ENCODE measurements at places on chromosomes 1 and 21.

GRCh38 chr21:14771593-14771992, 225.5 kb upstream of the SAMSN1 start:
- DNase-seq = no peak

DNA sequence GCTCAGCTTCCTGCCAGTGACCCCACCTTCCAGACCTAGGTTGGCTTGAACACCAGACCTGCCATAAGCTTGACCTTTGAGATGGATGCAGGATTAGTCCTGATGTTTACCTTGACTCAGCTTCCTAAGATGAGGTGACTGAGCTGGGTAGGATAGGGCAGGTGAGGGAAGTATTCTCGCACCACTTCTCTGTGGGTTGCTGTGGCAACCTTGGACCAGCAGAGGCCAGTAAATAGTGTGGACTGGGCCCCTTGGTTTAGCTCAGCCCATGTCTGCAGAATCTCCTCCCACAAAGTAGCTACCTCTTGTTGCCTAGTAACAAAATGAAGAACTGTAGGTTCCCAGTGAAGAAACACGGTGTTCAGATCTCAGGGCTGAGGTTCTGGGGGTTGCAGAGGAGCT, 8.4 kb downstream of the RPS6KA1 start:
- DNase-seq = no peak

DNA sequence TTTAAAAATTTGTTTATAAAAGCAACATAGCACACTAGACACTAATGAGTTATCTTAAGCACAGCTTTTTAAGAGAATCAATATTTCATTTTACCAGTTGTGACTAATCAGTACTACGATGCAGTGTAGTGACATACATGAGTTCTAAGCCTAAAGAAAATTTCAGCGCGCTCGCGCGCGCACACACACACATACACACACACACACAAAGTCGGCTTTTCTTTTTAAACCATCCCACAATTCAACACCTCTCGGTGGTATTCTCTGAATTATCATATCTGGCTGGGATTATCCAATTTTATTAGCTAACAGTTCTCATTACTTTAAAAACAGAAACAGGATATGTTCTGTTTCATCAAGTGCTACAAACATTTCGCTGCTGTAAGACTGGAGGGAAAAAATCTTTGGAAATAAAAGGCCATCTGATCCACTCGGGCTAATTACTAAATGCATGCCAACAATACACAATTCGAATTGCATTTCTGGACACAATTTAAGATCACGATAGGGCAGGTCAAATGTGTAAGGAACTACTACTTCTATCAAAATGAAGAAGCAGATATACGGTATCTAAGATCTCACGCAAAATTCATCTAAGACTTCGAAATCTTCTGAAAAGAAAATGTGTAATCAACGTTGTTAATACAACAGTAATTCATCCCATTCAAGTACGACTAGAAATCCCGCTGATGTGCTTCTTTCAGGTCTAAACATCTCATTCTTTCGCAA, 1.2 kb downstream of the TUT4 start:
- DNase-seq = peak; percentile 13

DNA sequence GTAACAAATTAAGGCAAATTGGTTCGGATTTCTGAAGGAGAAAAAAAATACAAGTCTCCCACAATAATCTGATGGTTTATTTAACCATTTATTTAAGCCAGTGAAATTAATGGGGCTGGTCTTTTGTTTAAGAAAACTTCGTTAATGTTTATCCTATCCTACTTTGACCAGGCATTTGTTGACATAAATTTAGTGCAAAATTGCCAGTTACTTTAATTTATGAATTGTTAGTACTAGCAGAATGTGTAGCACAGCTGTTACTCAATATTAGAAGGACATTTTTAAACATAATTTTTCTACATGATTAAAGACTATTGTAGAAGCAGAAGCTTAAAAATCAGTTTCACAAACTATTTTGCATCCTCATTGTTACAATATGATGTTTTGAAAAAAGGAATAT, 687.6 kb upstream of the PTBP2 start:
- DNase-seq = no peak

GRCh38 chr1:94471271-94471670, 53.1 kb downstream of the ABCD3 start:
- DNase-seq = no peak

DNA sequence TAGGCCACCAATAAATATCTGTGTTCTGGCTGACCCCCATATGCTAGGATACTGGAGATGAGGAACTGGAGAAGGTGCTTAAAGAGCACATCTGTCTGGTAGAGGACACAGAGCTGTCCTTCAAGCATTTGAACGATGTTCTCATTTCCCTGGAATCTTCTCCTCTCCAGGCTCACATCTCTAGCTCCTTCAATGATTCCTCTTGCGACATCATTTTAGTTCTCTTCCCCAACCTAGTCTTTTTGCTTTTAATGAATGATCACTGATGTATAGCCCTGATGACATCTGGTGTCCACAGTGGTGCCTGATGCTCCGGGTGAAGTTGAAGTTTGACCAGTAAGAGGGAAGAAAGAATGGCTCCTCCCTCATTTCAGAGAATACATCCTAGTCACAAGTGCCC, 80.8 kb upstream of the UBE2U start:
- no peak for DNase-seq

DNA sequence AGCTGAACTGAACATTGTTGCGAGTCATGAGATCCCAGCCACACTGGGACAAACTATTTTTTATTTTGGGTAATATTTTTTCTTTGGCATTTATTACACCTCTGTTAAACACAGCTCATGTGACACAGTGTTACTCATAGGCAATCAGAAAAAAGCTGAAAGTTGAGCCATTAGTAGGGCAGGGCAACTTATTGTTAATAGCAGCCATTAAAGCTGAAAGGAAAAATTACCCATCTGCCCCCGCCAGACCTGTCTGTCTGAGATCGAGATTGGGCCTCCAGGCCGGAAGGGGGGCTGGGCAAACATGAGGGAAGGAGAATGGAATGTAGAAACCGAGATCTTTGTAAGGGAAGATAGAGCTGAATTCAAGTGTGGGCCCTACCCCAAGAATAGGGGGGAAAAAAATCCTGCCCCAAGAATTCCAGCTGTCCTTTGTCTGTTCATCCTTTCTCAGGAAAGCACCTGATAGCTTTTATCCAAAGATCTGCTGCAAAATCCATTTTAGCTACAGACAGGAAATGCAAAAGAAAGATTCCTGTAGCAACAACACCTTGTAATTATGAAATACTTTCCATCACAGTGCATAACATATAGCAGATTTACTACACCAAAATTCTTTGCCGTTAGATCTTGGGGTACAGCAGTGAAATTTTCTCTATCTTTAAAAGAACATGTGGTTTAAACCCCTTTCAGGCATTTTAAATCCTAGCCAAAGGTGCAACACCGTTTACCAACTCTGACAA, 212.8 kb downstream of the PBX1 start:
- no peak for DNase-seq

DNA sequence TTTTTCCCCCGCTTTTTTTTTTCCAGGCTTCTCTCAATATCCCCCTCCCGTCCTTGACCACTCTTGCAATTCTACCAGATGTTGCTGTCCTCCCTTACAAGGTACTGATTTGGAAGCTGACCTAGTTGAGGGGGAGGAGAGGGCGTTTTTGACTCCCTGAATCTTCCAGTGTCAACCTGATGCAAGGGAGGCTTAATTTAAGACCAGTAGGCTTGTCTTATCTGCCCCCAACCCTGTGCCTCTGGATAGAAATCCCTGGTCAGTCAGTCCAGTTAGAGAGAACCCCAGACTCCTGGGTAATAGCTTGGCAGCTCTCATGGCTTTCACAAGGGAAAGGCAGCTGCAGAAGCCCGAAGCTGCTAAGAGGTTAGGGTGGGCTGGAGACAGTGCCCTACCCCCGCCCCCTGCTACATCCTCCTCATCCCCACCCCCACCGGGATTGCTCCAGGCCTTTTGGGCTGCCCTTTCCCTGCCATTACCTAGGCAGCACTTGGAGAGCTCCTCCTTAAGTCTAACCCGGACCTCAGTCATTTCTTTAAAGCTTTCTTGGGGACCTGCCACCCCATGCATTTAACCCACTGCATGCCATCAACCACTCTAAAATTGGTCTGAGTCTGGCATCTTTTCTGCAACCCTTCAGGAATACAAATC, 3.6 kb downstream of the ACKR1 start:
- no peak for DNase-seq

DNA sequence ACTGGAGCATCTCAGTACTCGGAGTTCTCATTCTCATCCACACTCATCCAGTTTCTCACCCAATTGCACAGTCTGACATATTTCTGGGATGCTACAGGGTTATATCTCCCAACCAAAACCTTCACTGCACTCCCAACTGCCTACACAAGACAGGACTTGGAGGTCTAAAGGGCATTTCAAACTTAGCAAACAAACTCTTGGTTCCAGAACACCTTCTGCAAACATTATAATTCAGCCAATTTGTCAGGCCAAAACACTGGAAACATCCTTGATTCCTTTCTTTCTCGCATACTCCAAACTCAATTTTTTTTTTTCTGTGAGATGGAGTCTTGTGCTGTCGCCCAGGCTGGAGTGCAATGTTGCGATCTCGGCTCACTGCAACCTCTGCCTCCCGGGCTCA, 7.9 kb downstream of the SLAMF1 start:
- DNase-seq = no peak

DNA sequence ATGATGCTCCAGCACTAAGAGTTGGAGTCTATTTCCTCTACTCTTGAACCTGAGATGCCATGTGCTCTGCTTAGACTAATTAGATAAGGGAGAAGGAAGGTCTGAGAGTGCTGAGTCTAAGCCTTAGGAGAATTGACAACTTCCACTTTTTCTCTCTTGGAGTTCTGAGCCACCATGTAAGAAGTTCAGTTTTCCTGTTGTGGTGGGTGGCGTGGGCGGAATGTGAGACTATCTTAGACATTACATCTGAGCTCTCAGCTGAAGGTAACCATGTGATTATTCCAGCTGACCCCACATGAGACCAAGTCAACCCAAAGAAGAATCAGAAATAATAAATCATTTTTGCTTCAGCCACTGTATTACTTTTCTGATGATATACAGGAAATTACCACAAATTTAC, 404.5 kb upstream of the LRRC7 start:
- no peak for DNase-seq

DNA sequence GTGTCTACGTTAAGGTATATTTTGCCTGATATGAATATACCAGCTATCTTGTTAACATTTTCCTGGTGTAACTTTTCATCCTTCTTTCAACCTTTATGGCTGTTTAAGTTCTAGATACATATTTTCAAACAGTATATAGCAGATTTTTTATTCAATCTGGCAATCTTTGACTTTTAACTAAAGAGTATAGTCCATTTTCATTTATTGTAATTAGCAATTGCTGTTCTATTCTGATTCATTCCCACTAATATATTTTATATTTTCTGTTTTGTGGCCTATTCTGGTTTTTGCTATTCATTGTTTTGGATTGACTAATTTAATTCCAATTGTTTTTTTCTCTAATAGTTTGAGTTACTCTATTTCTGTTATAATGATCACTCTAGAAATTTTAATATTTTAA, 7.3 kb upstream of the C1orf162 start:
- DNase-seq = no peak
